ENCODE measurements at places on chromosomes 11 and 22.

- DNase-seq: no peak
These were observed 12.7 kb upstream of the PANX2 start for GRCh38 chr22:50157709-50158375.

DNA sequence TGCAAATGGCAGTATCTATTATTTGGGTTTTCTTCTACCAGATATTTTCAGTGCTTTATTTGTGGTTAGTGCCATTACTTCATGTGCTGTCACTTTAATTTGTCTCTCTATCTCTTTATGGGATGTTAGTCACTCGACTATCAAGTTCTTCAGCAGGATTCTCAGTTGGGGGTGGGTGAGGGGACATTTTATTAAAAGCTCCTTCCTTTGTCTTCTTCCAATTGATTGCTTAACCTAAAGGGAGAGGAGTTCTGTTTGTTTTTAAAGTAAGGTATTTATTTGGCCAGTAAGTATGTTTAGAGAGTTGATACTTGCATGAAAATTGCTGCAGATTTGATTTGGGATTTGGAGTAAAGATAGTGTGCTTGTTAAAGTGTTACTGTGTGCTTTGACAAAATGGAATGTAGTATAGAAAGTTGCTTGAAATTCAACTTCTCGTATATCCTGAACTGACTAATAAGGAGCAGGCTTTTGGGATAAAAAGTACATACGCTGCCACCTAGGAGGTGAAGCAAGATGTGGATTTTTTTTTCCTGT lies 10.3 kb downstream of the YAP1 start:
- DNase-seq: no peak

DNA sequence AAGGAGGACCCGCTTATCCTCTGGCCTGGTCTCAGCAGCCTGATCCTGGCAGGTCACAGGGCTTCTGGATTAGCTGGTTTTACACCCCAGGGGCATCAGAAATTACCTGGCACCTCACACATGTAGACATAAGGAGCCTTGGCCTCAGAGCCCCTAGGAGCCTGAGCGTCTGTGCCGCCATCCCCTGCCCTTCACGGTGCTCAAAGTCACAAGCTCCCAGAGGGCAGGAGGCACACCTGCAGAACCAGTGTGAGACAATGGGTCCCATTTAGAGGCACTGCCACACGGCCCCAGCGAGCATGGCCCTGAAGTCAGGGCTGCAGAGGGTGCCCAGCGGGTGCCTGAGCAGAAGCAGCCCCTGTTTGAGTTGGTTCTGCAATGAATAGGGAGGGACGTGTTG lies 3.9 kb downstream of the DGKZ start:
- DNase-seq: no peak

GRCh38 chr11:65132988-65133700 lies 1.2 kb downstream of the SYVN1 start:
- DNase-seq: no peak

DNA sequence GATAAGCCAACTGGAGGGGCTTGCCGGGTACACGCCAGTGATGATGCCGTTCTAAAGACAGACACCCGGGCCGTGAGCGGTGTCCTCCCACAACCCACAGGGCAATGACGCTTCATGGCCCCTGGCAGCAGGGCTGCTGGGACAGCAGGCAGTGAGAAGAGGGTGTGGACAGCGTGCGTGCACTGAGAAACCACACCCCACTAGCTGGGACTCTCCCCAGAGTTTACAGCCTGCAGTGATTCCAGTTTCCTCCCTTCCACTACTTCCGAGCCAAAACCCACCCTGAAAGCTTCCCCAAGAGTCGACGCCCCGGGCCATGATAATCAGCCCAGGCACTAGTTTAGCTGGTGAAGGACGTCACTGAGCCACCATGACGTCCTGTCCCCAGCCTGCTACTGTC lies 29.2 kb downstream of the CPT1A start:
- peak; percentile 47 for DNase-seq

- peak; percentile 2 for DNase-seq
These were observed 48.7 kb upstream of the OR9Q1 start for GRCh38 chr11:57974848-57975601.

Data from AG10803 (cell line).